Hindlimb muscle (tissue), 1 donor: ENCODE measurements at places on chromosomes 6 and 20.

DNA sequence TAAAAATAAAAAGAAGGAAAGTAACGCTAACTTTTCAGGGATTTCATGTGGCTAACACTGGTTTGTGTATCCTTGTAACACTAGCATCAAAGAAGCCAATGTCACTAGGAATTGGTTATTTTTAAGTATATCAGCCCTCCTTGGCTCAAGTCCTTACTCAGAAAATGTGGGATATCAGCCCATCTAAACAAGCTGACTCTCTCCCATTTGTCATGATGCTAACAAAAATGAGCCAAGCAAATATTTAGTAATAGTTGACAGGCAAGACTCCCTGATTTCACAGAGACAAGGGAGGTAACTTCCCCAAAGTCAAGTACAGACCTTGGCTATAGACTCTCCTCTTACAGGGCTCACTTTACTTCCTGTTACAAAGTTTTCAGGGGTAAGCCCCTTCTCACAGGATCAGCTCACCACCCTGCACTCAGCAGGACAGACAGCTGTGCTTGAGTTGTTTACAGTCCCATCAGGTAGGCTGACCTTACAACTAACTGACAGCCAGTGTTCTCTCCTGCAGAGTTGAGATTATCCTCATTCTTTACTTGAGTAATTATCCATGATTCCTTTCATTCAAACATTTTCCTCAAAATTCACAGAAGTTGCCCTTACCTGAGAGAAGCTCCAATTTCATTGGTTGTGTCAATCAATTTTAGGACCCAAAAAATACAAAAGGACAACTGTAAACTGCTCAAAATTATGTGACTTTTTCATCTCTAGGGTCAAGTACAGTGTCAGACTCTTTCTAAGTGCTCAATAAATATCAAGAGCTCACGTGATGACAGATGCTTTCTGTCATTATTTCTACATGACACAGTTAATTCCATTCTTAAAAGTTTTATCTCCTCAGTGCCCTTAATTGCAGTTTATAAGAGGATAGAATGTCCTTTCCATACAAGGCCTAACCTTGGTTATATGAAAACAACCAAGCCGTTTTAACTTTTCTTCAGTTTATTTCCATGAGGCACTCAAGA lies 38.1 kb upstream of the BMP5 start:
- DNase-seq, result no peak

GRCh38 chr6:25257686-25258348 lies 21.4 kb upstream of the CARMIL1 start:
- no peak for DNase-seq

GRCh38 chr20:3235666-3236324 lies 3.2 kb downstream of the SLC4A11 start:
- no peak for DNase-seq

- DNase-seq, result no peak
Observed at GRCh38 chr6:170451762-170452651, 101.1 kb downstream of the PSMB1 start.

- DNase-seq, result no peak
Observed at GRCh38 chr6:6243846-6244245, 76.6 kb downstream of the F13A1 start.

DNA sequence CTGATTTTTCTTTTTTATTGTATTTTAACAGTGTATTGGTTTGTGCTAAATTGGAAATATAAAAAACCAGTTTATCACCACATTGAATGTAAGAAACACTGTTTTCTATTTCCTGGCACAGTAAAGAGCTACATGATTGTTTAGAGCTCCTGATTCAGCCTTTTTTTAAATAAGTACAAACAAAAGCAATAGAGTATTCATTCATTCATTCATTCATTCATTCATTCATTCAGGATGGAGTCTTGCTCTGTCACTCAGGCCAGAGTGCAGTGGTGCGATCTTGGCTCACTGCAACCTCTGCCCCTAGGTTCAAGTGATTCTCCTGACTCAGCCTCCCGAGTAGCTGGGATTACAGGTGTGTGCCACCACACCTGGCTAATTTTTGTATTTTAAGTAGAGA lies 96.8 kb upstream of the SCGN start:
- no peak for DNase-seq

- no peak for DNase-seq
Observed at GRCh38 chr6:157235600-157236039, 87.7 kb downstream of the TMEM242 start.

GRCh38 chr20:12740647-12741046 lies 268.1 kb upstream of the SPTLC3 start:
- no peak for DNase-seq
